Stimulated activated CD4-positive, alpha-beta T cell treated with anti-CD3 and anti-CD28 coated beads, Interleukin-1b, Interleukin-23, amount 100 ng/mL, for 4 hours (primary cell): ENCODE measurements at places on chromosomes 2 and 18.
A peak's percentile ranks its signal among the peaks of the same experiment; 100 is the strongest.

DNA sequence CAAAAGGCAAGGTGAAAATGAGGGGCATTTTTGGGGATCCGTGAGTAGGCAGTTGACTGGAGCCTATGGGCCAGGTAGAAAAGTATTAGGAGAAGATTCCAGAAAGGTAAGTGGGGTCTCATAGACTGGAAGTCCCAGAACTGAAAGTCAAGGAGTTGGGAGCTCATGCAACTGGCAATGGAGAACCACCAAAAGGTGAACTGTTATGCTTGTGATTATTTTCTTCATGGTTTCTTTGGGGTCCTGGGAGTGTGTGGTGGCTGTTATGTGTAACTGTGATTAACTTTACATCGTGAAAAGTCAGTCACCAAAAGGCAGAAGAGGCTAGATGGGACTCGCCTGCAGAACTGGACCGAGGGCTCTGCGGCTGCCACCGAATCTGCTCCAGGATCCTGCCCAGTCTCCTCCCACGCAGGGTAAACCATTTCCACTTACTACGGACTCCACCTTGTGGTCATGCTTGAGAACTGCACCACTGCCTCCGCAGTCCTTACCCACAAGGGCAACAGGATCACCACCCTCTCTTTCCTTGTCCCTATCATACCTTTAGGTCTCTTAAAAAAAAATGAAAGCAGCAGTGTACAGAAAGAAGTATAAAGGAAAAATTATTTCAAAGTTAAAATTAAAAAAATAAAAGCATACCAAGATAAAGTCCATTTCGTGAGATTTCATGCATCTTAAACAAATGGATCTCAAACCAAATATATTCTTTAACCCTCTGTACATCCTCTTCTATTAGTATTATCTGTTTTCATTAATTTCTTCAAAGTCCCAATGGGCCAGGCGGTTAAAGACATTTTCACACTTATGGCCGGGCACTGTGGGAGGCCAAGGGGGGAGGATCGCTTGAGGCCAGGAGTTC lies 15.6 kb upstream of the CEP68 start:
- DNase-seq = peak; percentile 51

GRCh38 chr18:48913201-48913600 lies 37.6 kb downstream of the SMAD7 start:
- peak; percentile 24 for DNase-seq

GRCh38 chr2:64655018-64655664 lies 1.4 kb upstream of the SERTAD2 start:
- DNase-seq = no peak

DNA sequence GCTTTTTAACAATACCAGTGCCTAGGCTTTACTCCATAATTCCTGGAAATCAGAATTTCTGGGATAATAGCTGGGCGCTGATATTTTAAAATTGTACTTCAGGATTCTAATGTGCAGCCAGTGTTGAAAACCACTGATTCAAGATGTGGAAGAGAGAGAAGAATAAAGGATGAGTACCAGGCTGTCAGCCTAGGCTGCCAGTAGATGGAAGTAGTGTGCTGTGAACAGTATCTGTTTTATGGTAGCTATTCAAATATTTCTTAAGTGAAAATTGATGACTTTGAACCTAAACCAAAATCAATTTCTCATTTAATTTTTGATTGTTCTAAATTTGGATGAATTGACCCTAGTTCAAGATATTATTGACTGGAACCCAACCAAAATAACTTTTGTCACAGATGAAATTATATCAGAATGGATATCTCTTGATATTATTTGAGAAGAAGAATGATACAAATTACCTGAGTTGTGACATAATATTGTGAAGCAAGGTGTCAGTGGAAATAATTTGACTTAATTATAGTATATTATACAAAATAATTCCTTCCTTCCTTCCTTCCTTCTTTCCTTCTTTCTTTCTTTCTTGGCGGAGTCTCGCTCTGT lies 88.0 kb downstream of the COMMD1 start:
- DNase-seq = no peak

DNA sequence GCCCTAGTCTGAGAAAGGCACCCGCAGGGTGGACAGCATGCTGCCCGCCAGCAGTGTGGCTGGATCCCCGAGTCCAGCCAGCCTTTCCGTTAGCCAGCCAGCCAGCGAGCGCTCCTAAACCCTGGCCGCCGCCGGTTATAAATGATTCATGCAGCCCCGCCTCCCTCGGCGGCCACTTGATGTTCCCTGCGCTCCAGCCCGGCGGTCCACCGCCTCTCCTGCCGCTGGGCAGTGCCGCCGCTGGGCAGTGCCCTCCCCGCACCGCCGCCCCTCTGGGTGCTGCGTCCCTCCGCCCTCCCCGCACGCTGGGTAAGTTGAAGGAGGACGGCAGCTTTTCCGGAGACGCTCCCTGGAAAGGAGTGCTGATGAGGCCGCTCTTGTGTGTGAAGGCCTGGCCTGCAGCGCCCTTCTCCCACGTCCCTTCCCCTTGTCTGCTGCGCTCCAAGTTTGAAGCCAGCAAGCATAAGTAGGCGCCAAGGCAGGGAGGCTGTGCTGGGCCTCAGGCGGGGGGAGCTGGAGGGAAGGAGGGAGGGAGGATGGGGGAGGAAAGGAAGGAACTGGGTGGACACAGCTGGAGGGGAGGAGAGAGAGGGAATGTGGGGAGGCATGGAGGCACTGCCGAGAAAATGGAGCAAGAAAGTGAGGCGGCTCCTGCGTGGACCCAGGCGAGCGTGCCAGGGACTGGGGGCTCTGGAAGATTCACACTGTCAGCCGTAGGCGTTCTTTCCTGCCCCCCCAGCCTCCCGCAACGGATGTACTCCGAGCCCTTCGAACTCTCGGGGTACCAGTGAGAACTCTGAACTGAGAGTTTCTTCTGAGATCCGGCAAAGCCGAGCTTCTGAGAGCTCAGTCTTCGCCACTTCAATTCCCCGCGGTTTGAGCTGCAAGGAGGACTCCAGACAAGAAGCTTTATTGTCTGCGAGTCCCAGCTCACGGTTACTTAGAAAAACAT lies 131.9 kb downstream of the GLI2 start:
- DNase-seq = no peak

DNA sequence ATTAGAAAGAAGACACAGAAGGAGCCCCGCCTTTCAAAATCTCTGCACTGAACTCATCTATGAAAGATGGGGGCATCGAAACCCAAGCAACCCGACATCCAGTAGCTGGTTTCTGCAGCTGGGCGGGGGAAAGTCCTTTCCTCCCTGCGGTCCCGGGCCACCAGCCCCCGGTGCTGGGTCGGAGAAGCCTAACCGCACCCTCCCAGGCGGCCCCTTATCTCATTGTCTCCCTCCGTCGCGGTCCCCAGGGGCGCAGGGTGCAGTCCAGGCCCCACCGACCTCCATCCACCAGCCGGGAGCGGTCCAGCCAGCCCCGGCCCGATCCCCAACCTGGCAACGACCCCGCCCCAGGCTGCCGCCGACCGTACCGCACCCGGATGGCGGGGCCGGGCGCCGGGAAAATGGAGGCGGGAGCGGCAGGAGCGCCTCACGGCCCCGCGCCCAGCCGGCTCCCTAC lies 452 bp downstream of the RAPH1 start:
- DNase-seq = peak; percentile 26

DNA sequence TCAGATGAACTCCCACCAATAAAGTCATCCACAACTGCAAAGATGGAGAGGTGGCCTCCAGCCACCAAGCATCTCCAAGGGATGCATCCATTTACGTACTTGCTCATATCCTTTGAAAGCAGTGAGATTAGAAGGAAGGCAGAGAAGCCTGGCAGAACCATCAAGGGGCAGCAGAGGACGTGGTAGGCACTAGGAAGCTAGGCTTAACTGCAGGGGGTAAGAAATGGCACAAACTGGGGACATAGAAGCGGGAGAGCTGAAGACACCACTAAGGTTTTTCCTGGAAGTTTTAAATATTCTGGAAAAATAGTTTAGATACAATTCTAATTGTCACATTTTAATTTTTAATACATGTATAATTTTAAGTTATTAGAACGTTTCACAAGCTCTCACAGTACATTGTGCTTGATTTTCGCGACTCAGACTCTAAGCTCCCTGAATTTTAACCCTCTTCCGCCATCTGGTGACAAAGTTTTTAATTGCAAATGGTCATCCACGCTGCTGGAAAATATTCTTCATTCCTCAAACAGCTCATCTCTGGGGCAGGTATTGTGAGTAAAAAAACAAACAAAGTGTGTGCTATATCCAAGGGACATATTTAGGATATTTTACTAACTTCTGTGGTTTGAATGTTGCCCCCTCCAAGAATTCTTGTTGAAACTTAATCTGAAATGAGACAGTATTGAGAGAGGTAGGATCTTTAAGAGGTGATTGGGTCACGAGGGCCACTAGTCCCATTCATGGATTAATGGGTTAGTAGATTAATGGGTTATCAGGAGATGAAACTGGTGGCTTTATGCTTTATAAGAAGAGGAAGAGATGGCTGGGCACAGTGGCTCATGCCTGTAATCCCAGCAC lies 1.6 kb upstream of the PSTPIP2 start:
- no peak for DNase-seq

- no peak for DNase-seq
Observed at GRCh38 chr18:23752796-23753195, 63.5 kb downstream of the LAMA3 start.

DNA sequence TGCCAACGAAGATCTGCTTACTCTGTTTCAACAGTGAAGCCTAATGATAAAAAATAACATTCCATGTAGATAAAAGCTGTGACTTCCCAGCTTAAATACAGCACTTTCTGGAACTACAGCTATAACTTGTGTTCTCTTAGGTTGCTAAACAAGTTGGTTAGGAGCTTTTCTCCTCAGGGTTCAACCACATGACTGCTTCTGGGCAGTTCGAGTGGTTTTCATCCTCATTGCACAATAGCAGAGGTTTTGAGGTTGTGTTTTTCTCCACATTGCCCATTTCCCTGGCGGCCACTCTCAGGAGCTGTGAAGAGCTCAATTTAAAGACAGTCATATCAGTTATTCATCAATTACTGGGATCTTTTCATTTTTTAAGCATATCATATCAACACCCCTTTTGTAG lies 102.2 kb upstream of the CYP1B1 start:
- no peak for DNase-seq

DNA sequence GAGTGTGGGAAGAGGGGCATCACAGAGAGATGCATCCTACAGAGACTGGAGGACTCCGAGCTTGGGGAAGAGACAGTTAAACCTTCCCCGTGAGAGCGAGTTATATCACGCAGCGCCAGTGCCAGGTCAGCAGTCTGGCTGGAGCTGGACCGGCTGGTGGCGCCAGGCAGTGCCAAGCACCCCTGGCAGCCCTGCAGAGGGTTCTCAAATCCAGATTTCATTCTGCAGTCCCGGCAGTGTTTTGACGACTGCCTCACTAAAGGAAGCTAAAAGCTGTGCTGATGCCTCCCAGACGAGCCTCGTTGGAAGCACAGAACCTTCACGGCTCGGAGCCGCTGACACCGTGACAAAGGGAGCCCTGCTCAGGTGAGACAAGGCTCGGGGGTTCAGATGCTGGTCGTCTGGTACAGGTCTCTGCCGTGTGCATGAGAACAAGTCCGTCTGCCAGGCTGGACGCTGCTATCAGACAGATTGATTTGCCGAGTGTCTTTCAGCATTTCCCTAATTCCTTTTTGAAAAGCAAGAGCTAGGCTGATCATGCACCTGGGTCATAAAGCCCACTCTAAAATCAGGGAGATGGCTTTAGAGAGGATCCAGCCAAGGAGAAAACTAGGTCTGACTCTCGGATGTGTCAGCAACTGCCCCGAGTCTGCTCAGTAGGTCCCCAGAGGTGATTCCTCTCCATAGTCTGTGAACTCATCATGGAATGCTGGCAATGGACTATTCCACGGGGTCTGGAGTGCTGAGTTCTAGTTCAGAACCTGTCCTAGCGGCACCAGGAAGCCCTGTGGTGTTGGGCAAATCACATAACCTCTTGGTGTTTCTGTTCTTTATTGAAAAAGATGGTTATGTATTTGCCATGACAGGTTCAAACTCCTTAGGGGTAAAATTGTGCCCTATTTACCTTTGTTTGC lies 240.6 kb downstream of the SOX11 start:
- no peak for DNase-seq

GRCh38 chr2:62175728-62176127 lies 20.2 kb upstream of the B3GNT2 start:
- no peak for DNase-seq

DNA sequence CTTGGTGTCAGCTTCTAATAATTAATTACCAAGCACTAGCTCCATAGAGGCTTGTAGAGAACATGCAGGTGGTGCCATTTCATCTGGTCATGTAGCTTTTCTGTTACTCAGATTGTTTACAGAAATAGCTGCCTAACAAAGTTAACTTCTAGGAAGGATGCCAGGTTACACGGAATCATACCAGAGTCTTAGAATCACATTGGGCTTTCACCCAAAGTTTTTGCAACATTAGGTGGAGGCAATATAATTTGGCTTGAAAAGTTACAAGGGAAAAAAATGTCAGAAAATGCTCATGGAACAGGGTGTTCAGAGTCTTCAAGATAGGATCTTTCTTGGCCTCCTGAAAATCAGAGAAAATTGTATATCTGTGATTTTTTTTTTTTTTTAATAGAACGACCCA lies 135.6 kb downstream of the ARHGAP15 start:
- no peak for DNase-seq

DNA sequence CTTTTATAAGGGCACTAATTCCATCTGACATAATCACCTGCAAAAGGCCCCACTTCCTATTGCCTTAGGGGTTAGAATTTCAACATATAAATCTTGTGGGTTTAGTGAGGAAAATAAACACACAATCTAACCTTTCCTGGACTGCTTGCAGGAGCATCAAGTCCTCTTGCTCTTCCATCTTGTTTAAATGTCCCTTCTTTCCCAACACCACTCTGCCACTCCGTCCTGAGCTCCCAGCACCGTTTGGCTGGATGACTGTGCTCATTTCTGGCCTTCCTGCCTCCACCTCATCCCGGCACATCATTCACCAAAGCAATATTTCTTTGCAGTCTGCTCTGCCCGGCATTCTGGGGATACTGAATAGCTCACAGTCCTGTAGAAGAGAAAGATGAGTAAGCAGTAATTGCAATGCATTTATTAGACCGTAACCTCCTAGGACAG lies 247.8 kb downstream of the BCL2 start:
- no peak for DNase-seq

DNA sequence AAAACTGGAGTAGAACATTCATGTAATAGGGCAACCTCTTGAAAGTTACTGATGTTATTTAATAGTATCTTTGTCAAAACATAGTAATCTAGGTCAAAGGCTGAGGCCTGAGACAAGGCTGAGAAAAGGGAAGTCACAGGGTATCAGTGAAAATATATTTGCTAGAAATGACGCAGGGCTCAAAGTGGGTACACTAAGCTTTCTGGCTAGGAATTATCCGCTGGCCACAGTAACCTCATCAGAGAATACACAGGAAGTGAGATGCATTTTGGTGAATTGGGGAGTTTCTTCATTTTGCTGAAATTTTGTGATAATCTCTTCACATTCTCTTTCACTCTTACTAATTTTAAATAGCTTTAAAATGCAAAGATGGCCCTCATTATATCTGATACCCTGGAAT lies 206.8 kb downstream of the OTX1 start:
- DNase-seq = no peak

DNA sequence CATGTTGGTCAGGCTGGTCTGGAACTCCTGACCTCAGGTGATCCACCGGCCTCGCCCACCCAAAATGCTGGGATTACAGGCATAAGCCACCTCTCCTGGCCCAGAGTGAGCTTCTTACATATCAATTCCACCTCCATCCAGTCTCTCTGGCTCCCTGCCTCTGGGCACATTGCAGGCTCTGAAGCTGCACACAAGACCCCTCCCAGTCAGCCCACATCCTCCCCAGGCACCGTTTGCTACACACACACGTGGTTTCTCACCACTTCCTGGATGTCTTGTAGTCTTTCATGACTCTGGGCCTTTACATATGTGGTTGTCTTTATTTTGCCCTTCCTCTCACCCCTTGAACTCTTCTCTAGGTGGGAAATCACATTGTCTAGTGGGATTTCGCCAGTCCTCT lies 64.0 kb upstream of the CABLES1 start:
- DNase-seq = peak; percentile 34
